ENCODE measurements at places on chromosomes 11 and 22. TPM values are rescaled to one million over a fixed set of nuclear protein-coding genes. Genes with fewer than 3 reads are reported as not detected.

DNA sequence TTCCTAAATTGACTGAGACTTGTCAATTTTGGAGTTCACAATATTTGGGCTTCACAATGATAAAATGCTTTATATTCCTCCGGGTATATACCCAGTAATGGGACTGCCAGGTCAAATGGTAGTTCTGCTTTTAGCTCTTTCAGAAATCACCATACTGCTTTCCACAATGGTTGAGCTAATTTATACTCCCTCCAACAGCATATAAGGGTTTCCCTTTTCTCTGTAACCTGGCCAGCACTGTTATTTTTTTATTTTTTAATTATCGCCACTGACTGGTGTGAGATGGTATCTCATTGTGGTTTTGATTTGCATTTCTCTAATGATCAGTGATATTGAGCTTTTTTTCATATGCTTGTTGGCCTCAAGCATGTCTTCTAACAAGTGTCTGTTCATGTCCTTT lies 21.8 kb downstream of the NARS2 start:
- no peak overlapping the region for H3K27ac ChIP-seq
- H3K4me1 ChIP-seq = no peaks in the 10 kb centered on the region
- H3K4me3 ChIP-seq = no peak overlapping the region
- H3K36me3 ChIP-seq = peaks cover 7% of the 10 kb centered on the region

GRCh38 chr11:94800414-94800813 lies 32.3 kb downstream of the AMOTL1 start:
- no peak for DNase-seq
- H3K27me3 ChIP-seq = no peaks in the 10 kb centered on the region
- no peak overlapping the region for H3K27ac ChIP-seq
- H3K4me3 ChIP-seq = no peak overlapping the region

- H3K27ac ChIP-seq = no peak overlapping the region
- no peaks in the 10 kb centered on the region for H3K27me3 ChIP-seq
- peaks cover 17% of the 10 kb centered on the region for H3K4me1 ChIP-seq
- no peaks in the 10 kb centered on the region for H3K36me3 ChIP-seq
Observed at GRCh38 chr11:61737636-61738386, 14.6 kb upstream of the MYRF start.

DNA sequence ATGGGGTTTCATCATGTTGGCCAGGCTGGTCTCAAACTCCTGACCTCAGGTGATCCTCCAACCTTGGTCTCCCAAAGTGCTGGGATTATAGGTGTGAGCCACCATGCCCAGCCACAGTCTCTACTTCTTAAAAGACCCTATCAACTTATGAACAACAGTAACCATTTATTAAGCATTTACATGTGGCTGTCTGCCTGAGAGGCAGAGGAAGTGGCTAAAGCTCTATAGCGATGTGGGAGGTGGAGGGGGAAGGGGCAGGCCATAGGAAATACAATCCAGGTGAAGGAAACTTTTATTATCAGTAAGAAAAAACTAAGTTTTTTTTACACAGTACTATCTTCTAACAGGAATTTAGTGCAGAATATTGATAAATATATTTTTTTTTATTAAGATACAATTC lies 87.8 kb upstream of the PHOX2A start:
- no peaks in the 10 kb centered on the region for H3K36me3 ChIP-seq
- H3K4me3 ChIP-seq = no peak overlapping the region
- H3K27me3 ChIP-seq = no peaks in the 10 kb centered on the region
- no peak overlapping the region for H3K27ac ChIP-seq
- no peaks in the 10 kb centered on the region for H3K4me1 ChIP-seq

GRCh38 chr11:32792111-32792947 lies 2.1 kb downstream of the CCDC73 start:
- peak overlapping the region; percentile 39 for H3K4me3 ChIP-seq
- no peaks in the 10 kb centered on the region for H3K27me3 ChIP-seq
- no peaks in the 10 kb centered on the region for H3K36me3 ChIP-seq
- H3K27ac ChIP-seq = no peak overlapping the region
- no peak for DNase-seq

- no peaks in the 10 kb centered on the region for H3K27me3 ChIP-seq
- H3K4me3 ChIP-seq = no peak overlapping the region
- H3K27ac ChIP-seq = peak overlapping the region; percentile 77
Observed at GRCh38 chr11:67033661-67034166, 10.8 kb downstream of the SYT12 start.

GRCh38 chr22:50694099-50694605 lies 21.5 kb downstream of the SHANK3 start:
- H3K4me3 ChIP-seq = no peak overlapping the region
- H3K4me1 ChIP-seq = 0 out of 2 replicates have a peak, but pooled peaks cover 4% of the 10 kb centered on the region
- no peak for DNase-seq
- H3K36me3 ChIP-seq = no peaks in the 10 kb centered on the region
- H3K27me3 ChIP-seq = no peaks in the 10 kb centered on the region

KRTAP5-11 gene
- total RNA-seq = not detected

IGSF22 gene
- 0.63 TPM for total RNA-seq

JAML gene
- total RNA-seq = not detected

SIAE gene
- 29.2 TPM for total RNA-seq

DBX1 gene
- not detected for total RNA-seq

Data from PC-9 (cell line).